ENCODE measurements at places on chromosomes 12 and 14.

GRCh38 chr12:817941-818600, 65.7 kb downstream of the WNK1 start:
- DNase-seq = no peak

- peak; percentile 76 for DNase-seq
These were observed 106.3 kb downstream of the PTCSC3 start for GRCh38 chr14:36070031-36070719.

- DNase-seq = peak; percentile 19
These were observed 24.0 kb downstream of the FGF6 start for GRCh38 chr12:4421590-4422031.

GRCh38 chr14:21025371-21026273, 761 bp upstream of the NDRG2 start:
- no peak for DNase-seq

- no peak for DNase-seq
These were observed 1.0 kb downstream of the KLRK1 start for GRCh38 chr12:10388624-10389413.

DNA sequence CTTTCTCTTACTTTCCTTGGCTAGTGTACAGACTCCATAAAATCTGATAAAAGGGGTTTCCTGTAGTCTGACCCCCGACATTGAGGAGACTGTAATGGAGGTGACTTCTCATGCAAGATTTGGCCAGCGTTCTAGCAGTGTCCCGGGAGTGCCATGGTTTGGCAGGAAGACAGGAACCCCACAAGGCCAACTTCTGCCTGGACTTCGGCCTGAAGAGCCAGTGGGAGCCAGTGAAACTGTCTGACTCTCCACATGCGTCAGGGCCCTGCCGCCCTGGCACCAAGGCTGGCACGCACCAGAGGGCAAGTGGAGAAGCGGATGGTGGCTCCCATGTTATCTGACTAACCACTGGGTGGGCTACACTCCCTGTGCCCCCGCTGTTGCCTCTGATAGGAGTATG, 70.5 kb downstream of the TMEM260 start:
- DNase-seq = peak; percentile 5

DNA sequence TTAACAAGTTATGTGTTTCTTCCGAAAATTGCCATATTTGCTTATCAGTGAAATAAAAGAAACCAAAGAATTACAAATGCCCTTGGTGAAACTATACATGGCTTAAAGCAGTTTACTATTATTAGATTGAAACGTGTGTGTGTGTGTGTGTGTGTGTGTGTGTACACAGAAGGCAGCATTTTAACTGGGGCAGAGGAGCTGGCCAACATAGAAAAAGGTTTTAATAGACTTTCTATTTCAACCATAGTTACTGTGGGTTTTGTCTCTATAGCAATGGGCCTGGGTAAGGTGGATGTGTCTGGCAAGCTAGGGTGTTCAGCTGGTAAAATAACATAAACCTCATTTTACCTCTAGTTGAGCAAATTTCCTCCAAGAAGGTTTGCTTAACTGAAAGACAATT, 6.5 kb downstream of the PRICKLE1 start:
- DNase-seq = no peak
